A549 treated with AZD2906 at 1 μM for 4 hours (cell line): ENCODE measurements at places on chromosomes 2 and 18. TPM values are rescaled to one million over a fixed set of nuclear protein-coding genes. Genes with fewer than 3 reads are reported as not detected.

TMEM17 gene
- total RNA-seq, result 3.9 to 4.6 TPM (median 4.2 TPM) in 5 replicates

GALR1 gene
- not detected in 5 replicates for total RNA-seq

ABI2 gene
- 43.4 to 61.2 TPM (median 57.9 TPM) in 5 replicates for total RNA-seq

ASPRV1 gene
- 0.20 to 0.38 TPM (median 0.25 TPM) in 5 replicates for total RNA-seq

CYTIP gene
- 0.05 to 0.10 TPM (median 0.08 TPM) in 3 of 5 replicates, not detected in the others for total RNA-seq

FER1L5 gene
- total RNA-seq, result 0.01 TPM in 1 of 5 replicates, not detected in the others

CD226 gene
- 0.01 to 0.19 TPM (median 0.11 TPM) in 5 replicates for total RNA-seq

ABCB6 gene
- total RNA-seq, result 21.3 to 30.4 TPM (median 27.3 TPM) in 5 replicates

IGFBP2 gene
- 60.0 to 98.1 TPM (median 93.1 TPM) in 5 replicates for total RNA-seq

STARD6 gene
- total RNA-seq, result not detected in 5 replicates

GPR155 gene
- total RNA-seq, result 0.11 to 0.45 TPM (median 0.19 TPM) in 5 replicates

CNDP1 gene
- total RNA-seq, result 0.08 TPM in 1 of 5 replicates, not detected in the others

C1QL2 gene
- 0.31 to 0.76 TPM (median 0.64 TPM) in 5 replicates for total RNA-seq

ABCB11 gene
- total RNA-seq, result 0.01 to 0.06 TPM (median 0.02 TPM) in 5 replicates

ST8SIA3 gene
- not detected in 5 replicates for total RNA-seq

CD8B2 gene
- total RNA-seq, result not detected in 5 replicates

SOX11 gene
- not detected in 5 replicates for total RNA-seq

ERCC3 gene
- total RNA-seq, result 37.5 to 46.9 TPM (median 39.9 TPM) in 5 replicates

LDLRAD4 gene
- 1.1 to 3.3 TPM (median 2.4 TPM) in 5 replicates for total RNA-seq

COPS8 gene
- 139 to 156 TPM (median 143 TPM) in 5 replicates for total RNA-seq

CCBE1 gene
- total RNA-seq, result 7.9 to 12.9 TPM (median 12.0 TPM) in 5 replicates

RUFY4 gene
- total RNA-seq, result 0.08 TPM in 1 of 5 replicates, not detected in the others

C2orf81 gene
- total RNA-seq, result 2.4 to 3.6 TPM (median 3.2 TPM) in 5 replicates

FAM161A gene
- 6.6 to 9.0 TPM (median 8.4 TPM) in 5 replicates for total RNA-seq

NMUR1 gene
- total RNA-seq, result not detected in 5 replicates

L3MBTL4 gene
- 0.02 to 0.05 TPM in 2 of 5 replicates, not detected in the others for total RNA-seq

DYNAP gene
- not detected in 5 replicates for total RNA-seq

SIX3 gene
- 2.7 to 4.3 TPM (median 3.7 TPM) in 5 replicates for total RNA-seq

KRTCAP3 gene
- total RNA-seq, result 0.47 to 0.72 TPM (median 0.61 TPM) in 4 of 5 replicates, not detected in the other

NEU2 gene
- not detected in 5 replicates for total RNA-seq

MC4R gene
- total RNA-seq, result not detected in 5 replicates

FRZB gene
- total RNA-seq, result 0.04 to 0.13 TPM (median 0.11 TPM) in 5 replicates

KIF1A gene
- total RNA-seq, result 0.51 to 0.84 TPM (median 0.65 TPM) in 5 replicates

SMYD5 gene
- total RNA-seq, result 49.3 to 56.8 TPM (median 54.0 TPM) in 5 replicates

CRACDL gene
- 3.4 to 4.6 TPM (median 3.7 TPM) in 5 replicates for total RNA-seq

PID1 gene
- 4.0 to 5.3 TPM (median 4.5 TPM) in 5 replicates for total RNA-seq

GKN2 gene
- 1.9 to 3.2 TPM (median 2.5 TPM) in 5 replicates for total RNA-seq

MYO3B gene
- not detected in 5 replicates for total RNA-seq
